ENCODE measurements at places on chromosomes 7 and 10.

DNA sequence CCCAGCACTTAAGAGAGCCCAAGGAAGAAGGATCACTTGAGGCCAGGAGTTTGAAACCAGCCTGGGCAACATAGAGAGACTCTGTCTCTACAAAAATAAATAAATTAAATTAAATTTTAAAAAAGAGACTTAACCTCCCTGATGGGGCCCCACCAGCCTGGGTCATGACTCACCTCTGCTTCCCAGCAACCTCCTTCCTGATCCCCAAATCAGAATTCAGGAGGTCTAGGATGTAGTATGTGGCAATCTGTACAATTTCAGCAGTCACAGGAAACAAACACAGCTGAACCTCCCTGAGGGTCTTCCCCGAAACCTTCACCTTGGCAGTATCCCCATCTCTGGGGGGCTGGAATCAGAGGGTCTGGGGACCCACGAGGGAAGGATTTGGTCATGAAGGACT is 9.7 kb upstream of the PPP1R35 start:
- no peak for DNase-seq

DNA sequence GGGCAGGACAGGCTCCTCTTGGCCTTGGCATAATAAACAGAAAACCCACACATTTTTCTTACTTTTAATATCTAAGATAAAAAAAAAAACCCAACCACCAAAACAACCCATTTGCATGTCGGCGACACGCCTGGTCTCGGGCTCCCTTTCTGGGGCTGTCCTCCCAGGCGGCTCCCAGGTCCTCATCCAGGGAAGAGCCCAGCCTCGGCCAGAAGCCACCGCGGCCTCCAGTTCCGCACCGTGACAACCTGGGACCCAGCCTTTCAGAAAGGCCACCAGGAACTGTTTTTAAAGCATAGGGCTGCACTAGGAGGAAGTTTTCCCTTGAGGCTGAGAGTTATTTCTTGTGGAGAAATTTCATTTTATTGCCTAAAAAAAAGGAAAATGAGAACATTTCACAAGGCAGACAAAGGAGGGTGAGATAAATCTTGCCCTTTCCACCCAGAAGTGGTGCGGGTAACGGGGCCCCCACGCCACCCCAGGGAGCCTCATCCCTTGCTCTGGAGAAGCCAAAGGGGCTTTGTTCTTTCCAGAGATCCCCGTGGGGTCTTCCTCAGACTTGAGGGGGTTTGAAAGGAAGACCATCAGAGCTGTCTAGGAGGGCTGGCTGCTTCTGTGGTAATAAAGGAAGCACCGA is 39.2 kb upstream of the MKRN1 start:
- no peak for DNase-seq

DNA sequence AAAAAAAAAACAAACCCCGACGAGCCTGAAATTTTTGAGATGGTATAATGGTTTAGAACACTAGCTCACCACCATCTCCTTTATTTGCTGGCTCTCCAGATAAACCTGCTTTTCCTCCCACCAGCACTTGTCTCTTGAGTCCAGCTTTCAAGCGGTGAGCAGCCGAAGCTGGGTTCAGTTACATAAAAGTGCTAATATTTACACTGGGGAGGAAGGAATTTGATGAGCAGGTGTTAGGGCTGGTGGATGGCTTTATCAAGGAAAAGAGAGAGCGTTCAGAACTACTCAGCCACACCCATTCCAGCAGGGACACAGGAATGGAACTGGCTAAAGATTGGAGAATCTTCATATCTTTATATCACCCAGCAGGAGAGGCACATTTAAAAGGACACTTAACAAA is 6.6 kb upstream of the CALML3 start:
- DNase-seq: no peak

DNA sequence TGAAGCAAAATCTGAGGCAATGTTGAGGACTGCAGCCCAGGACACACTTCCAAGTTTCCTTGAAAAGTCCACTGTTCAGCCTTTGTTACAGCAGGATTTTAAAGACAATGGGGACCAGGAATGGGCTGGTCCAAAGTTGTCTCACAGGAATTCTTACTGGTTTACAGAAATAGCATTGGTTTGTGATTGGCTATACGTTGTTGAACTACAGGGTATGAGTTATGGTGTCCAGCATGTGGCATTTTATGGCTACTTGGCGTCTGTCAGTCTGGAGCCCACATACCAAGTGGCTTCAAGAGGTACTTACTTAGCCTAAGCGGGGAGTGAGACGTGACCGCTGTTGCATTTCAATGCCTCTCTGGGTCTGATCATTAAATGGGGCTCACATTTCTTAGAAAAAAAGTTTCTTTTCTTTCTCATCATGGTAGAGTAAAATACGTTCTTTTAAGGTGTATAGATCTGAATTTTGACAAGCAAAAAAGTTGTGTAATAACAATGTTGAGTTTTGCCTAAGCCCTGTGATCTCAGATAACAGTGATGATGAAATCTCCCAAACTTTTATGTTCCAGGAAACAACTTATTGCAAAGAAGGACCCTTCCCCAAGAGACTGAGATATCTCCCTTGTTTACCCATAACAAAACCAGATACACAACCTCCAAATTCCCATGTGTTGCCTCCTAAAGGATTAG is 100.0 kb upstream of the TRIM24 start:
- DNase-seq: no peak

GRCh38 chr10:58262766-58263165 is 4.9 kb downstream of the IPMK start:
- no peak for DNase-seq

- no peak for DNase-seq
Measured at GRCh38 chr10:130481936-130482335, 345.7 kb downstream of the GLRX3 start.

GRCh38 chr10:43971306-43971705 is 322.6 kb upstream of the ZNF32 start:
- no peak for DNase-seq

DNA sequence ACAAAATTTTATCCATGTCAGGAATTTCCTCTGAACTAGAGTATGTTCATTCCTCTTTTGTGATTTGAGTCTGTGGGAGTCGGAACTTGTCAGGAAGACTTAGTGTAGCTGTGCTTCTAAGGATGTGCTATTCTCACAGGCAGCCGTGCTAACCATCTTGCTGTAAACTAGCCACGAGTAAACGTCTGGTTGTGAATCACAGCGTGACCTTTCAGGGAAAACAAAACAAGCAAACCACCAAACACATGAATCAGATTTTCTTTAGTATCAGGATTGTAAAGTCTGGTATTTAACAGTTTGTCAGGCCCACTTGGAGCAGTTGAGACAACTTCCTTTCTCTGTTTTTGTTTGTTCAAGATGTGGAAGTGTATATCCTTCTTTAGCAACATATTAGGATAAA is 32.0 kb downstream of the AUTS2 start:
- DNase-seq: no peak

- DNase-seq: no peak
Measured at GRCh38 chr10:69969977-69970376, 82.7 kb upstream of the MACROH2A2 start.

- DNase-seq: no peak
Measured at GRCh38 chr7:831596-832166, 595 bp upstream of the SUN1 start.

GRCh38 chr10:65858841-65859240 is 1067.0 kb upstream of the LRRTM3 start:
- DNase-seq: no peak

- DNase-seq: no peak
Measured at GRCh38 chr7:23072922-23073321, 32.7 kb upstream of the KLHL7 start.

DNA sequence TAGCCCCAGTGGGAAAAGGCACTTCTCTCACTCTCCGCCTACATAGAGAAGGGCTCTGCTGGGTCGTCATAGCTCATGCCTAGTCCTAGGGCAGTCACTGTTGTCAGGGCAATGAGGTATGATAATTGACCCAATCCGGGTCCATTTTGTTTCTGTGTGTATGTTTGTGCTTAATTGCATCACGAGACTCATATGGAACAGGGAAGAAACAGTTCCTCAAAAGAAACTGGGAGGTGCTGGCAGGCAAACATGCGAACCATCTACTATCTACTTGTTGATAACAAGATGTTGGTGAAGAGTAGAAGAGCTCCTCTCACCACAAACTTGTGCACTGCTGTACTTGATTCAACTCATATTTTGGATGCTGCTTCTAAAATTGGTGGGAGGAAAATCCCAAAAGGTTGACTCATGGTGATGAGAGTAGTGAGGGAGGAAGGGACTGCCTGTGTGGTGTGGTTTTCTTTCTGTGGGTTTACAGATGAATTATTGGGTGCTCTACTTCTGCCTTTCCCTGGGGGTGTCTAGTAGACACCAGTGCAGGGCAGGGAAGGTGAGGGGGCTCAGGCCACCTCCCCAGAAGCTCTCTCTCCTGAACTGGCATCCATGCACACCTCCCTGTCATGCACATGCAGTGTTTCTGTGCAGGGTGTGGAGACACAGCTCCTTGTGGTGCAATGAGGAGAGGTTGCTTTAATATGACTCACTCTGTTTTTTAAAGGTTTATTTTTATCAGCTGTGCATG is 29.4 kb downstream of the LSMEM1 start:
- DNase-seq: no peak

DNA sequence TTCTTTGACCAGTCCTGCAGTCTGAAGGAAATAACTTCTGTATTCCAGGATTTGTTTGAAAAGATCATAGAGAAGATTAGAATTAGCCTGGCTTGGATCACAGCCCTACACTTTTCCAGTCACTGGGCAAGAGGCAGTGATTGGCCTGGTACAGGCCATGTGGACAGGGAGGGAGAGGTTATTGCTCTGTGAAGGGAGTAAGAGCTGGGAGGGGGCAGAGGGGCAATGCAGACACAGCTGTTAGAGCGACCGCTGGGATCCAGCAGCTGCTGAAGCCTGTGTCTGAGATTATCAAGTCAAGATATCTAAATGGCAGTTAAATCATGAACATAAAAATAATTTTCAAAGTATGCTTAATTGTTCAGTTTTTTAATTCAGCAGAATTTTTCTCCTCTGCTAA is 257.3 kb downstream of the SDK1 start:
- DNase-seq: no peak

Data from stimulated activated CD8-positive, alpha-beta memory T cell treated with anti-CD3 and anti-CD28 coated beads, Interleukin-4, amount 100 ng/mL, for 4 hours (primary cell).